ENCODE measurements at places on chromosomes 1 and 21.

DNA sequence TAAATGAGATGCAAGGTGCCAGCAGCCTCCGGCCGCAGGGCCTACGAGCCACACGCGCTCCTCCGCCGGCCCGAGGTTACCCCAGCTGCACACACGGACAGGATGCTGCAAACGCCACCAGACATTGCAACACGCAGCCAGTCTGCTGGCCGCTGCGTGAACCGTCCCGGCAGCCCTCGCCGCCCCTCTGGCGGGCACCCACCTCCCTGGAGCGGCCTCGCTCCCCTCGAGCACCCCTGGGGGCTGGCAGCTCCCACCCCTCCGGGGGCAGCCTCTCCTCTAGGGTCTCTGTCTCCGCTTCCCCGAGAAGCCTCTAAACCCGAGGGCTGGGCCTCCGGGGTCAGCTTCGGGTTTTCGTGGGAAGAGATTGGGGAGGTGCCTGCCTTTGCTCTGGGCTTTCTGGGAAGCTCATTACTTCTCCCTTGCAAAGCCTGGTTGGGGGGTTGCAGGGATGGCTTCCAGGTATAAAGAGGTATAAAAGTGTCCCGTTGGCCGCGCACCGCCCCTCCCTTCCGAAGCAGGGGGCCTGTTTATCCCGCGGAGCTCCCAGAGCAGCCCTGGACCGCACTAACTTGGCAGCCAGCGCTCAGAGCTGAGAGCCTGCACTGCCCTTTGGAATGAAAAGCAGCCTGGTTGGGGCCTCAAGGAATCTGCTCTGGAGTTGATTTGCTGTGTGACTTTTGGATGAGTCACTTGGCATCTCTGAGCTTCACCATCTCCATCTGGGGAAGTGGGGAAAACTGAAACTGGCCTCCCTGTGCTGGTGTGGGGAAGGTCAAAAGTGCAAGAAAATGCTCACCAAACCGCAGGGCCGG, 21.8 kb downstream of the DHRS3 start:
- no peak for DNase-seq

DNA sequence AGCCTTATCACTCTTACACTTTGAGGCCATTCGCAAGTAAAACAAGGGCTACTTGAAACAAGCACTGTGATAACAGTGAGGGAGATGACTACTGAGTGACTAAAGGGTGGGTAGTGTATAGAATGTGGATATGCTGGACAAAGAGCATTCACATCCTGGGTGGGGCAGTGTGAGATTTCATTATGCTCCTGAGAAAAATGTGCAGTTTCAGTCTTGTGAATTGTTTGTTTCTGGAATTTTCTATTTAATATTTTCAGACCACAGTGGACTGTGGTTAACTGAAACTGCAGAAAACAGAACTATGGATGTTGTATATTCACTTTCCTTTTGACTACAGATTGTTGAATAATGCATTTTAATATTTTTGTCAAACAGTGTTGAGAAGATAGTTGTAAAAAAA, 25.1 kb upstream of the B3GALT2 start:
- DNase-seq: no peak

GRCh38 chr1:172394141-172394751, 26.2 kb upstream of the C1orf105 start:
- peak; percentile 50 for DNase-seq

- DNase-seq: no peak
Observed at GRCh38 chr1:100629391-100629790, 90.2 kb upstream of the VCAM1 start.
